CD4-positive, alpha-beta T cell treated with Interleukin-12 subunit alpha and Interleukin-12 subunit beta, for 1 hour (primary cell): ENCODE measurements at places on chromosomes 5 and 9.

- no peak for DNase-seq
These were observed 56.1 kb downstream of the ANKRD55 start for GRCh38 chr5:56176871-56177533.

DNA sequence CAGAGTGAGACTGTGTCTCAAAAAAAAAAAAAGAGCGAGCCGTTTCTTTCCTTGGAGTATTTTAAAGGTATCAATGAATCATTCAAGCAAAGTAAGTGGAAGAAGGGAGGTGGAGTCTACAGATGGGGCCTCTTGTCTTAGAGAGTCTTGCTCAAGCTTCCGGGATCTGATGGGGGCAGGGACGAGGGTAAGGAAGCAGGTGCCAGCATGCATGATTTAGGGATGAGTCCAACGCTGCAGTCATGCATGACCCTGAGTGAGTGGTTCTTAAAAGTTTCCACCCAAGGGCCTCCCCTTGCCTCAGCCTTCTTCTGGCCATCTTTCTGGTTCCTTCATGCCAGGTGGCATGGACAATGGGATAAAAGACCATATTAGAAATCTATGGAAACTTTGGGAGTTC lies 79.6 kb downstream of the MYO10 start:
- DNase-seq: no peak

- no peak for DNase-seq
These were observed 50.9 kb upstream of the SUSD3 start for GRCh38 chr9:93007529-93008058.

DNA sequence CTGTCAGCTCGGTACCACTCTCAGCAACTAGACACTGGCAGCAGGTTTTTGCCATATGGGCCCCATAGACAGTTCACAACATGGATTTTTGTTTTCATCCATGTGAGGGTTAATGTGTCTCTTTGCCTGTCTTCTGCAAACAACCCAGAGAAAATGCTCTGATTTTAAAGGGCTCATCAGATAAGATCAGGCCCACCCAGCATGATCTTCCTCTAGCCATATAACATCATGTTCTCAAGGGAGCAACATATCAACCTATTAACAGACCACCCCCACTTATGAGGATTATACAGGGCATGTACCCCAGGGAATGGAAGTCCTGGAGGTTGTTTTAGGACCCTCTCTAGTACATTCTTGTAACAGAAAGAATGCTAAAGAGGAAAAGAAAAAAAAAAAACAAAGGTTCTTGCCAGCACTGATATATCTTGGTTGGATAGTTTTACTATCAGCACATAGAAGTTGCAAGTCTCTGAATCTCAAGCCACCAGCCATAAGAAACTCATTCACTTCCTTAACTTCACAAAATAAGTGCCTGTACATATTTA lies 1015.1 kb downstream of the TLE4 start:
- no peak for DNase-seq

GRCh38 chr5:1385395-1386273 lies 40.7 kb upstream of the CLPTM1L start:
- peak; percentile 85 for DNase-seq

GRCh38 chr5:116358911-116359418 lies 215.7 kb downstream of the SEMA6A start:
- DNase-seq: no peak

GRCh38 chr5:148776261-148776660 lies 50.1 kb upstream of the ADRB2 start:
- no peak for DNase-seq

- DNase-seq: no peak
These were observed 895.5 kb upstream of the DMAC1 start for GRCh38 chr9:8694983-8695588.

DNA sequence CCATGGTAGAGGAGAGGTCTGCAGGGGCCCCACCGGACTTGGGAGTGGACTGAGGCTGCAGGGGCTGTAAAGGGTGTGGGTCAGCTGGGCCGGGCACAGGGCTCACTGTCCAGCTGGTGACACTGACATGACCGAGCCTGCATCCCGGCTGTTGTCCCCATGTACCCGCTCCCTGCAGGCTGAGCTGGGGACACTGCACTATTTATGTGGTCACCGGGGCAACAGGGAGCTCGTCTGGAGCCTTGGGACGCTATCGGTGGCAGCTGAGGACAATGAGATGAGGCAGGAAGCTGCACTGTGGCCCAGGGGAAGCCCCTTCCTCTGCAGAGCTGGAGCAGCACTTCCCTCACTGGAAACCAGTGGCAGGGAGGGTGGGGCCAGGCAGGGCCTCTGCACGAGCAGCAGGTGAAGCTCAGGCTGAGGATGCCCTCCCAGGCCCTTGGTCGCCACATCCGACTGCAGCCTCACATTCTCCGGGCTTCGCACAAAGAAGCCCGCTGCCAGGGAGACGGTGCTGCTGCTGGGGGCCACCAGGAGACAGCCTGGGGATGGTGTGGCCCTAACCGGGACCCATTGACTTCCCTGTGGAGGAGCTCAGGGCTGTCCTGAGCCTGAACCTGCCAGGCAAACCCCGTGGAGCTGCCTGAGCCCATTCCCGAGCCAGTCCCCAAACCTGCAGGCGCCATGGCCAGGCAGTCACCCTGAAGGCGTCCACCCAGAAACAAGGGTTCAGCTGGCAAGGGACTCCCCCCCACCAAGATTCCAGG lies 26.4 kb downstream of the ZDHHC11B start:
- DNase-seq: peak; percentile 49

DNA sequence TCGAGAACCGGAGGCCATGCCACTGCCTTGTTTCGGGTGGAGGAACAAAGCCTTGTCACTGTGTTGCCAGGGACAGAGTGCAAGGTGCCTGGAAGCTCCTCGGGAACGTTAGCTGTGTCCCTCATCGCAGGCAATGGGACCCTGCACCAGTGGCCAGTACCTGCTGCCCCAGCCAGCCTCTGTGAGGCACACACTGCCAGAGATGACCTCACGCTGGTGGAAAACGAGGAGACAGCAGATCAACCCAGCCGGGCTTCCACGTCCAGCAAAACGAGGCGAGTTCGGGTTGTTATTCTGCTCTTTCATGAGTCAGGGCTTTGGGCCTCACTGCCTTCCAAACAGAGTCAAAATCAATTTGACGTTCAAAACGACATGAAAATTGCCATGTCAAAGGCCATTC lies 104.1 kb downstream of the ADAMTS2 start:
- DNase-seq: no peak

- DNase-seq: peak; percentile 44
These were observed at the start of gene FBXO10 for GRCh38 chr9:37575921-37576721. TSS of gene FBXO10 (minus strand) at chr9:37576380. CDS start at chr9:37541768, 34,612 bp downstream.

- DNase-seq: no peak
These were observed 35.5 kb upstream of the LRRC14B start for GRCh38 chr5:155651-156410.

DNA sequence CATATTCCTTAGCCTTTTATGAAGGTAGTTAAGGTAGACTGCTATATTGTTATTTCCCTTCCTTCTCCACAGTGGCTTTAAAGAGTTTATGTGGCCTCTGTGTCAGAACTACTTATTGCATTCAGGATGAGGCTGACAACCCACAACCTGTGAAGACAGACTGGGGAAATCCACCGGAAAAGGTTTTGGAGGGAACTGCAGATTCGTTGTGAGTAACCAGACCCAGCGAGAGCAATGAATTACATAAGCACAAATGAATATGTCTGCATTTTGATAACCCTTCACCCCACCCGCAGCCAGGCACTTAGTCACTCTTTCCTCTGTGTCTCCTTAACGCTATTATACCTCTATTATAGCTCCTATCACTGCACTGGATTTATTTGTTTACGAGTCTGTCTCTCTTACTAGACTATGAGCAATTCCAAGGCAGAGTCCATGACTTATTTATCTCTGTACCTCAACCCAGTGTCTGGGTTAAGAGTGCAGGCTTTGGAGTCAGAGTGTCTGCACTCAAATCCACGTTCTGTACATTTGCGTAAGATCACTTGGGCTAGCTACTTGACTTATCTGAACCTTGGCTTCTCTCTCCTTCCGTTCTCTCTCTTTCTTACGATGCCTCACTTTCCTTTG lies 19.2 kb downstream of the KCTD16 start:
- peak; percentile 92 for DNase-seq

DNA sequence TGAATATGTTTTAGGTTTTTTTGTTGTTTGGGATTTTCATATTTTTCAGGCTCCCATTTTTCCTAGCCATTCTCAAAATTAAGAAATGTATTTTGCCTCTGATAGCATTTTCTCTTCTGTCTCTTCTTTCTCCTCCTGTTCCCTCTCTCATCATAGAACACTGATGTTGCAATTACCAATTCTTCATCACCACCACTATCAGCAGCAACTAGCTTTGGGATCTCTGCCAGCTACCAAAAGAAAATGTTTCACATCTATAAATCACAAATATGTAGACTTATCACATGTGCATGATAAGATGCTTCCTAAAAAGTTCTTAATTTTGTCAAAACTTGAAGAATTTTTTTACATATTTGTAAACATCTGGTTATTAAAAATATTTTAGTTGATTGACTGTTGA lies 887.1 kb downstream of the MAT2B start:
- no peak for DNase-seq

- no peak for DNase-seq
These were observed 73.2 kb downstream of the SH3PXD2B start for GRCh38 chr5:172380987-172381643.

GRCh38 chr5:11520241-11520930 lies 383.9 kb downstream of the CTNND2 start:
- no peak for DNase-seq

- no peak for DNase-seq
These were observed 57.6 kb downstream of the NR3C1 start for GRCh38 chr5:143345671-143346440.

DNA sequence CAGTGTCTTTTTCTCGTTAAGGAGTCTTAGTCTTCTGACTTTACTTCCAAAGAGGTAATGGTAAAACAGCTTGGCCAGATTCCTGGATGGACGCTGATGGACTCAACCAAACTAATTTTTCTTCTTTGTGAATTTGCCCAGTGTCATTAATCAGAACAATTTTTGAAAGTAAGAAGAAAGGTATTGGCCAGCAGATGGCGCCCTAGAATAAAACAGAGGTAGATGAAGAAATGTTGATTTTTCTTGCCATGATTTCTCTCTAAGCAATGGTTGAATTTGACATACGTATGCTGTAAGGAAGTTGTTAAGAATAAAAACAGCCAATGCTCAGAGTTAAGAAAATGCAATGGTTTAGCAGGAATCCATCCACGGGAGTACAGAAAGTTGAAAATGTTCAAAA lies 500.0 kb downstream of the DIRAS2 start:
- DNase-seq: peak; percentile 53

- DNase-seq: no peak
These were observed 6.3 kb upstream of the CCNB1 start for GRCh38 chr5:69160651-69161050.

DNA sequence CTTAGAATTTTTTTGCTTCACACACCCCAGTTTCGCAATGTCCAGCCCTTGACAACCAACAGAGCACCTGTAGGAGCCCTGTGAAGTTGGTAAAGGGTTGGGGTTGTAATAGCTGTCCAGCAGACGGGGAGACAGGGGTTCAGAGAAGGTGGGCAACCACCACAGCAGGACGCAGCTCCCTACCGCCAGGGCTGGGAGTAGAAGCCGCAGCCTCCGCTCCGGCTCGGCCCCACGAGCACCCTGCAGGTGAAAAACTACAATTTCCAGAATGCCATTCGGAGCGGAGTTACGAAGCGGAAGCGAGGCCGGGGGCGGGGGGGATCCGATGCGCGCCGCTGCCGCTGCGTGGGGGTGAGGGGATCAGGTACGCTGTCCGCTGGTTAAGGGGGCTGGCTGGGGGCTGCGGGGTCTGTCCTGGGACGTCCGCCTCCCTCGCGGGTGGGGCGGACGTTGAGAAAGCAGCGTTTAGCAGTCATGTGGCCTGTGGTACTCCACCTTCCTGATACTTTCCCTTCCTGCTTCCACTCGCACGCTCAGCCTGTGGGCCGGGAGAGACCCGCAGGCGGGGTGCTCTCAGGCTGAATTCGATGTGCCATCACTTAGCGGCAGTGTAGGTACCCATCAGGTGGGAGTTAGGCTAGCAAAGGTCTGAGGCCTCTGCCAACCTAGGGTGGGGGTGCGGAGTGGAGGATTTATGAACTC lies at the start of gene TRMT10B:
TRMT10B (plus strand) TSS at position 317 of the 702 bp plus-strand sequence. CDS start 8,127 bp downstream, outside the sequence.
- DNase-seq: peak; percentile 71

GRCh38 chr9:113973963-113974413 lies 97.9 kb downstream of the ZNF618 start:
- DNase-seq: no peak

GRCh38 chr5:166602271-166602670 lies 1689.2 kb upstream of the WWC1 start:
- DNase-seq: no peak

DNA sequence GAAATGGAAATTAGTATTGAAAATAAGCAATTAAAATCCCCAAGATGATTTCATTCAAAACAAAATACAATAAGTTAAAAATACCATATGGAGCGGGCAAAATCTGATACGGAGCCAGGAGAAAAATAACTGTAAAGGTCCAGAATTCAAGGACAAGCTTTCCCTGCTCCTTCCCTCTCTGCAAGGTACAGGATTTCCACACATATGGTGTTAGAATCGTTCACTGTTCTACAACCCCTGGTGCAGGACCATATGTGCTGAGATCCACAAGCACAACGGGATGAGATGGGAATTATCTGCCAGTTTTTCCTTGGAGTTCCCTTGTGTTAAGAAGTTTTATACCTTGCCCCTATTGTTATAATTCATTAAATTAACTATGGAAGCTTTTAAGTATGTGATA lies 94.7 kb upstream of the DMAC1 start:
- DNase-seq: no peak

DNA sequence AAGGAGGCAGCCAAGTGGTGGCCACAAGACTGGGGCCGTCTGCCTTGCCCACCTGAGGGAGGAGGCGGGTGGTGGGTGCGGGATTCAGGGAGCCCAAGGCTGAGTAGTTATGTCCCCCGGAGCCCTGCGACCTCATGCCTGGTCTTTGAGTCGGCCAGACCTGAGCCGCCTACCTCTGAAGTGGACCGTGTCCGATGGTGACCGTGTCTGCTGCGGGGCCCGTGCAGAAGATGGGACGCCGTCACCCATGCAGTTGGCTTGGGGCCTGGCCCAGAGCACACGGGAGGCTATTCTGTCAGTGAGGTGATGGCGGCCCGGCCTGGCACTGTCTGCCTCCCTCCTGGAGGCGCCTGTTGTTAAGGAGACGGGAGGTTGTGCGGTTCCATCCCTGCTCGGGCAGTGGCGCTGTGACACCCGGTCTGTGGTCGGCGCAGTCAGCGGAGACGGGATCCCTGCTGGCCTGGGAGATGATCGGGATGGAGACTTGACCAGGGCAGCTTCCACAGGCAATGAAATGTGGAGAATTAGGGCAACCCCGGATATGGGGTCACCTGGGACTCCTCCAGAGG lies 62.5 kb upstream of the FCN2 start:
- no peak for DNase-seq

DNA sequence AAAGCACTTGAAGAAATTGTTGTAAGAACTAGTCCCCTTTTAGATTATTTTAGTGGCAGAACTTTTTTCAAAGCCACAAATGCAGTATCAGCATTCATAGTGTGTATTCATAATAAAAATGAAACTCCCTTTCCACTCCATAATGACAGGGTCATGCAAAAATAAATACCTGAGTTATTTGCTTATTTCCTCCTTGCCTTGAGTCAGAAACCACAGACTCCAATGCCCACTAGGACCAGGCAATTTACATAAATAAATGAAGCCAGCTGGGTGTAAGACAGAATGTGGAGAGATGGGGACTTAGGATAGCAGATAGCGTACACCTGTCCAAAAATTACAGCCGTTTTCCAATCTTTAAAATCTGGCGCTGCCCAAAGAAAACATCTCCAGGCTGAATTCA lies 417.8 kb downstream of the TMEM161B start:
- no peak for DNase-seq

GRCh38 chr9:91500509-91501014 lies 76.9 kb upstream of the NFIL3 start:
- DNase-seq: no peak
